ENCODE measurements at places on chromosomes 11 and 22. TPM values are rescaled to one million over a fixed set of nuclear protein-coding genes. Genes with fewer than 3 reads are reported as not detected.

OR5P2 gene
- total RNA-seq: not detected

SYT12 gene
- total RNA-seq: 0.11 TPM

FAM83F gene
- total RNA-seq: 0.49 TPM

CTSW gene
- 1.7 TPM for total RNA-seq

OR51I2 gene
- not detected for total RNA-seq

MGAT3 gene
- total RNA-seq: 0.18 TPM

NPAS4 gene
- 0.07 TPM for total RNA-seq

PGA4 gene
- total RNA-seq: not detected

NOX4 gene
- not detected for total RNA-seq

SOX10 gene
- total RNA-seq: not detected

PHF21B gene
- total RNA-seq: not detected

CNGA4 gene
- total RNA-seq: 0.25 TPM

MFRP gene
- total RNA-seq: not detected

ANAPC15 gene
- 76.1 TPM for total RNA-seq

RRM1 gene
- 259 TPM for total RNA-seq

THYN1 gene
- 89.5 TPM for total RNA-seq

ART1 gene
- total RNA-seq: not detected

CDC42BPG gene
- total RNA-seq: 0.39 TPM

CARD16 gene
- 11.6 TPM for total RNA-seq

OR51I1 gene
- not detected for total RNA-seq

C22orf42 gene
- not detected for total RNA-seq

SYT8 gene
- not detected for total RNA-seq

PDGFD gene
- not detected for total RNA-seq

IGLL5 gene
- total RNA-seq: not detected

TCN1 gene
- total RNA-seq: not detected

HPX gene
- 0.33 TPM for total RNA-seq
